Neural crest cell (in vitro differentiated cells): ENCODE measurements at places on chromosomes 12 and 14.

DNA sequence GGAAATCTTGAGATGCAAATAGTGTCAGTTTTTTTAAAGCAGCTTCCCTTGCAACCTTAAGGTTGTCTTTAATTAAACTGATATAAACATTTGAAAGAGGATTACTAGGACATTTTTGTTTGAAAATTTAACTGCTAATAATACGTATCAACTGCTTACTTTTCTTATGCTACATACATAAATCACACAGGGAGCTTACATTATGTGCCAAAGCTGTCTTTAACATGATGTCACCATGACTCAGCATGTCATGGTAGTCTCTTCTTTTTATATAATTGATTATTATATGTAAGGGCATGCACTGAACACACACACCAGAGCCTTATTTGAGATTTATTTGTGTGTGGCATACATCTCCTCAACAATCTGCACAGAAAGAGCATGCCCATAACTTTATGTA, 63.0 kb upstream of the PTHLH start:
- DNase-seq: no peak

DNA sequence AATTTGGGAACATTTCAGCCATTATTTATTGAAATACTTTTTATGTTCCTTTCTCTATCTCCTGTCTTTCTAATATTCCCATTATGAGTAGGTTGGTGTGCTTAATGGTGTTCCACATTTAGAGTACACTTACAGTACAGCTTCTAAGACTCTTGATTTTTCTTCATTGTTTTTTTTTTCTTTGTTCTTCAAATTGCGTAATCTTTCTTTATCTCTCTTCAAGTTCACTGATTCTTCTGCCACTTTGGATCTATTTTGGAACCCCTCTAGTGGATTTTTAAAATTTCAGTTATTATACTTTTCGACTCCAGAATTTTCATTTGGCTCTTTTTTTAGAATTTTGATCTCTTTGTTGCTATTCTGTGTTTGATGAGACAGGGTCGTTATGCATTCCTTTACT, 157.7 kb downstream of the ADGRD1 start:
- DNase-seq: no peak

GRCh38 chr12:49089821-49090773, 4.5 kb downstream of the DHH start:
- DNase-seq: peak; percentile 36

GRCh38 chr14:93100100-93100499, 15.6 kb downstream of the ITPK1 start:
- no peak for DNase-seq

- no peak for DNase-seq
Measured at GRCh38 chr12:21516281-21516680, 9.8 kb upstream of the SPX start.

- DNase-seq: no peak
Measured at GRCh38 chr12:93379326-93379980, 1.7 kb downstream of the NUDT4 start.

GRCh38 chr14:53621433-53621832, 335.2 kb downstream of the BMP4 start:
- no peak for DNase-seq

- no peak for DNase-seq
Measured at GRCh38 chr12:106131676-106132075, 7.1 kb downstream of the NUAK1 start.

DNA sequence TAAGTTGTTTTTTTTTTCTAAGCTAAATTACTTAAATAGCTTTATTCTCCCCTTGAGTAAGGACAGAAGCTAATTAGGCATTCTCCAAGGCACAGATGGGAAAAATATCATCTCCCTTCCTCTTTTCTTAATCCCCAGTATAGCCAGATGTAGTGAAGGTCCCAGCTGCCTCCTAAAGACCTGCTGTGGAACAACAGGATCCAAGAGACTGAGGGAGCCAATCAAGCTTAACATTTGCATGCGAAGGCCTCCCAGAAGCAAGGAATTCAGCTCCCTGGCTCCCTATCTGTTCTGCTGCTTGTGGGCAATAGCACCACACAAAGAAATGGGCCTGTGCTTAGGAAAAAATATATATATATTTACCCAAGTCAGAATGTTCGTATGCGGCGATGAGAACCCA, 255.2 kb downstream of the SYT1 start:
- DNase-seq: no peak

- DNase-seq: no peak
Measured at GRCh38 chr12:45801625-45802024, 72.1 kb downstream of the ARID2 start.

GRCh38 chr12:57086493-57087009, 2.4 kb upstream of the NAB2 start:
- DNase-seq: no peak

- DNase-seq: no peak
Measured at GRCh38 chr14:81392976-81393643, 7.0 kb downstream of the STON2 start.

DNA sequence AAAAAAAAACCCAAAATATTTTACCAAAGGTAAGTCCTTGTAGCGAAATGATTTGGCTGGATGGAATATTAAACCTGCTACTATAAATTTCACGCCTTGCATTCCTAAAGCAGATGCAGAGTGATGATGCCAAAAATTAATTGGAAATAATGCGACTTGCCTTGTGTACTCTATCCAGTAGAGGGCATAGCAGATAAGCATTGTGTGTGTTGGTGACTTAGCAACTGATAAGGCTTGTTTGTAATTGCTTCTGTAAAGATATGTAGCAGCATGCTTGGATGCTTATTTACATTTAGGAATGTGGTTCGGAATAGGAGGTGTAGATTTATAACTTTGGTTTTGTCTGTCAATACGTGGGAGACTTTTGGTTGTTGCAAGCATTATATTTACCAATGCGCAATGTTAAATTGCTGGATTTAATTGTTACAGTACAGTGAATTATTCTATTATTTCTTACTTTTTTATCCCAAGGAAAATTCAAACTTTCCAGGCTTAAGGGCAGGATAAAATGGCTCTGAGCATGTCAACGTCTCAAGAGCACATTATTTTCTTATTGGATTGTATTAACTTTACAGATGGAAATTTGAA, 80.5 kb downstream of the TMEM260 start:
- no peak for DNase-seq
